ENCODE measurements at places on chromosomes 12 and 14. TPM values are rescaled to one million over a fixed set of nuclear protein-coding genes. Genes with fewer than 3 reads are reported as not detected.

Gene RPL10L
- polyA plus RNA-seq, result not detected

Gene SOAT2
- polyA plus RNA-seq, result not detected

Gene NPAS3
- polyA plus RNA-seq, result 0.17 TPM

Gene ANO4
- 1.7 TPM for polyA plus RNA-seq

Gene AQP6
- polyA plus RNA-seq, result not detected

Gene NABP2
- 24.9 TPM for polyA plus RNA-seq

Gene DHRS2
- 0.92 TPM for polyA plus RNA-seq

Measured in GM23338 (cell line).